ENCODE measurements at places on chromosomes 4 and X.

DNA sequence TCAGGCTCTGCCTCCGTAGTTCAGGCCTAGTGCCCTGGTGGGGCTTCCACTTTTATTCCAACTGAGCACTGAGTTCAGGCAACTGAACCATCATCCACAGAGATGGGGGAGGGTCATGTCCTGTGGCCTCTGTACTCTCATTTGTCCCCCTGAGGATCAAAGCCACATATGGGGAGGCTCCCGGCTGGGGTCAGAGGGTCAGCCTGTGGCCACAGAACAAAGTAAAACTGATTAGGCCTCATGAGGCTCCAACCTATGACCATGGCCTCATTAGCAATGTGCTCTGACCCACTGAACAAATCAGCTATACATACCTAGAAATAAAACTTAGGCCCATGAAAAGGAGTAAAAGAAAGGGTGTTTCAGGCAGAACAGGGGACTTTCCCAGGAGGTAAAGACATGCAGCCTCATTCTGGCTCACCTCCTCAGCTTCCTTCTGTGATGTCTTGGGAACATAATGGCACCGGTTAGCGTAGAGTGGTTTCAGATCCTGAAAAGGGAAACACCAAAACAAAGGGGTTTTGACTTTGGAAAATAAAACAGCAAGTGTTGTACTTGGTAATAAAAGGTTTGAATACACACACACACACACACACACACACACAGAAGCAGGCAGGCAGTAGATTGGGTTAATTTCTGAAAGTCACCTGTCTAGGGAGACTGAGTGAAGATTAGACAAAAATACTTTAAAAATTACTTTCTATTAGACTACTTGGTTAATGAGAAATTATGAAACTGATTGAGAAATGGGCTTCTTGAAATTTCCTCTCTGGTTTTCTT is 24.3 kb downstream of the TMEM255A start:
- DNase-seq: no peak

GRCh38 chr4:25524663-25525062 is 131.0 kb upstream of the SLC34A2 start:
- no peak for DNase-seq

GRCh38 chrX:68945603-68946228 is 116.9 kb downstream of the EFNB1 start:
- DNase-seq: no peak

DNA sequence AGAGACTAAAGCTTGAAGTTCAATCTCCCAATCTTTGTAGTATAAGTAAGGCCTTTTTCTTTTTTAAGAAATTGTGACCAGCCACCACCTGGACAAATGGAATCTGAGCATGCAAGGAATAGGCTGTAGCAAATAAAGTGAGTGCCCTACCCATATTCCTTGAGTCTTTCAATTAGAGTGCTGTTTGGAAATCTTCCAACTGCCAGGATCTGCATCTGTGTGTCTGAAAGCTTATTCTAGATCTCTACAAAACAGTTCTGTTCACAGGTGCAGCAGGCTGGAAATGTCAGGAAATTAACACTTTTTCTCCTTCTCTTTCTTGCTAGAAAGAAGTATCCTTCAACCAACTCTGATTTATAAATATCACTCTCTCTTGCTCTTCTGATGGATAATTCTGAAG is 76.7 kb upstream of the NDST3 start:
- DNase-seq: no peak

- DNase-seq: no peak
Measured at GRCh38 chr4:123535037-123535748, 138.6 kb downstream of the SPRY1 start.

GRCh38 chr4:128782076-128782715 is 27.3 kb upstream of the JADE1 start:
- DNase-seq: no peak

DNA sequence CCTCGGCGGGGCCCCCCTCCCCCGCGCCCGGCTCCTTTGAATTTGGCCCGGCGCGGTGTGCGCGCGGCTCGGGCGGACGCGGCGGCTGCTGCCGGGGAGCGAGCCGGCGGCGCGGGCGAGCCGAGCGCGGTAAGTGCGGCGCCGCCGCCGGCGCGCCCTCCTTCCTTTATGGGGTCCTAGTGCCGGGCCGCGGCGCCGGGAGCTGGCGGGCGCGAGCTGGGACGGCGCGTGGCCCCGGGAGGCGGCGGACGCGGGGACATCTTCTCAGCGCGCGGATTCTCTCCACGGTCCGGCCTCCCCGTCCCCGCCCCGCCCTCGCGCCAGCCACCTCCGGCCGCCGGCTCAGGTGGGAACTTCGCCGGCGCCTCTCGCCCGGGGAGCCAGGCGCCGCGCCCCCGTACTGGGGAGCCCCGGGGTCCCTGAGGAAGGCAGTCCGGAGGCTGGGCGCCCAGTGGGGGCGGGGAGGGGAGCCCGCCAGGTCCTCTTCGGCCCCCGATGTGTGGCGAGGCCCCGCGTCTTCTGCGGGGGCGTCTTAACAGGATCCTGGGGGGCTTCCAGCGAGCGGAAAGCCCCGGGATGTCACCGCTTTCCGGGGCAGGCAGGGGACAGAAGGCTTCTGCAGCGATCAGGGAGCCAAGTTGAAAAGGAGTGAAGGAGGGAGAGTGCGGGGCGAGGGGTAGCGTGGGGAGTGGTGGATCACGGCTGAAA is 98.4 kb upstream of the TENM3 start:
- peak; percentile 57 for DNase-seq

GRCh38 chrX:14094191-14094590 is 64.5 kb upstream of the GEMIN8 start:
- peak; percentile 2 for DNase-seq

DNA sequence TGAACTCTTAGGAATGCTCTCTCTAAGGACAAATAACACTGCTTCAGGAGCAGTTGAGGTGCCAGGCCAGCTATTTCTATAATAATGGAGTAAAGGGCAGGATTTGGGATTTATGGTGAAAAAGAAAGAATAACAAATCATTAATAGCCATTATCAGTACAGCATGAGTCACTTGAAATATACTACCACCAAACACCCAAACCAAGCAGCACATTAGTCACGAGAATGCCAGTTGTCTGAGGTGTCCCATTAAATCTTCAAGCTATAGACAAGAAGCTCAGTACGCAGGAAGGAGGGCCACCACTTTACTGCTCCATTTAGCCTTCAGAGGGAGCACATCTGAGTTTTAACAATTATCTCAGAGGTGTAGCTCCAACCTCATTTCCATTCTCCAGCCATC is 106.8 kb upstream of the MAGEA10 start:
- no peak for DNase-seq

DNA sequence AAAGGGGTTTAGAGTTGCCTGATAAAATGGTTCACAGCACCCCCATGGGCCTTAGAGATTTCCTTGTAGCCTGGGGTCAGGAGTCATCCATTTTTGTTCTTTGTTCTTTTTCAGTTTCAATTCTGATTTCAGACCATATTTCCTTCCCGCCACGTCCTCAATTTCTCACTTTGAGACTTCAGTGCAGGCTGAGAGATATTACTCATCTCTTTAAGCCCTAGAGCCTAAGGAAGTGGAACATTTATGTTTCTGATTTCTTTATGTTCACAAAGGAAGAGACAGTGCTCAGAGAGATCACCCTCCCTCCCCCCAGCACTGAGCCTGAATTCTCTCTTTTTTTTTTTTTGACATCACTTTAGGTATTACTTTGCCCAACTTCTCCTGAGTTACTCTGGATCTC is 56.3 kb downstream of the MSN start:
- DNase-seq: no peak

- no peak for DNase-seq
Measured at GRCh38 chr4:101000496-101000895, 346.8 kb downstream of the PPP3CA start.

GRCh38 chrX:152819732-152820131 is 10.8 kb downstream of the CETN2 start:
- DNase-seq: no peak

DNA sequence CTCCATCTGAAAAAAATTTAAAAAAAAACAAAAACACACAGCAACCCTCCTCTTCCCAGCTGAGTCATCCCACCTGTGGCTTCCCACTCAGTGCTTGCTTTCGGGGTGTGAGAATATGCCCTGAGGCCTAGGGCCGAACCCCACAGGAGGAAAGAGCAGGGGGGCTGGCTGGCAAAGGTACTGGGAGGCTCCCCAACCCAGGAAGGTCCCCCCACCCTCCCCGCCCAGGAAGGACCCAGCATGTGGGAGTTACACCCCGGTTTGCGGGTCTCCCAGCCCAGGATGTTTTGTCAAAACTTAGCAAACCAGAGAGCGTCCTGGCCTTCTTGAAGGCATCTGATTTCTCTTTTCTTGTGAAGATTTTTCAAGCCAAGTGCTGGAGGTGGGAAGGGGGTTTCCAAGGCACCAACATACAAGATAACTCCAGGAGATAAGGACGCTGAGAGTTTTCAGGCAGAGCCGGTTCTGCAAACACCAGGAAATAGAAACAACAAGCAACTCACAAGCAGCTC is 25.7 kb upstream of the CSF2RA start:
- peak; percentile 21 for DNase-seq

GRCh38 chrX:71151366-71151765 is 6.7 kb downstream of the NLGN3 start:
- no peak for DNase-seq

DNA sequence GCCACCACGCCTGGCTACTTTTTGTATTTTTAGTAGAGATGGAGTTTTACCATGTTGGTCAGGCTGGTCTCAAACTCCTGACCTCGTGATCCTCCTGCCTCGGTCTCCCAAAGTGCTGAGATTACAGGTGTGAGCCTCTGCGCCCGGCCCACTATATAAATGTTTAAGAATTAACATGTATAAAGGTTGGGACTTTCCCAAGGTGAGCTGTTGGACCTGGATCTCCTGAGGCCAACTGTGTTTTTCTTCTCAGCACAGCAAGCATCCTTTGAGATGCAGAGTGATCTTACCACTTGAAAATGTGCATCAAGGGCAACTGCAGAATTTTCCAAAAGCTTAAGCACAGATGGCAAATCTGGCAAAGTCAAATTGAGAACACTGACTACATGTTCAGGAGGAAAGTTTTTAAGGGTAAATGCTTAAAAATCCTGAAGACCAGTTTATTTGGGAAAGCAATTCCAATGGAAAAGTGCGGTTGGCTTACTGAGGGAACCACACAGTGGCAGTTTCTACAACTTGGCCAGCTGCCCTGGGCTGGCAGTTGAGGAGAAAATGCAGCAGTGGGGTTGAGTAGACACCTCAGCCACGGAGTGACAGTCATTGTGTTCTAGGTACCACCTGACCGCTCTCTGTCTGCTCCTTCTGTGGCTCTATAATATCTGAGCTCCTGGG is 168.9 kb downstream of the CBR4 start:
- no peak for DNase-seq

GRCh38 chr4:26287756-26288155 is 33.1 kb upstream of the RBPJ start:
- no peak for DNase-seq

DNA sequence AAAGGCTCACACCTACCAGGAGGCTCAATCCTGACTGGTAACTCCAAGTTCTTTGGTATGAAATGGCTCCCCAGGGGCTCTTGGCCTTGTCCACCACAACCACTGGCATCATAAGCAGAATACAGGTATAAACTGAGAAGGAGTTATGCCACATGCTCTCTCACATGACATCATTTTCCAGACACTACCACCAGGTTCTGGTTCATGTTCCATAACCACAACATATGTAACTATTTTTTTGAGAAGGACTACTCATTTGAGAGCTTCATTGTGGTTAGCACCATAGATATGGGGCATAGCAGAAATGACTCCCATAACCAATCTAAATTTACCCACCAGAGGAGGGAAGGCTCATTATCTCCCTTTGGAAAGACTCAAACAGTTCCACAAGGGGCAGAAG is 19.6 kb downstream of the PRDM5 start:
- no peak for DNase-seq

DNA sequence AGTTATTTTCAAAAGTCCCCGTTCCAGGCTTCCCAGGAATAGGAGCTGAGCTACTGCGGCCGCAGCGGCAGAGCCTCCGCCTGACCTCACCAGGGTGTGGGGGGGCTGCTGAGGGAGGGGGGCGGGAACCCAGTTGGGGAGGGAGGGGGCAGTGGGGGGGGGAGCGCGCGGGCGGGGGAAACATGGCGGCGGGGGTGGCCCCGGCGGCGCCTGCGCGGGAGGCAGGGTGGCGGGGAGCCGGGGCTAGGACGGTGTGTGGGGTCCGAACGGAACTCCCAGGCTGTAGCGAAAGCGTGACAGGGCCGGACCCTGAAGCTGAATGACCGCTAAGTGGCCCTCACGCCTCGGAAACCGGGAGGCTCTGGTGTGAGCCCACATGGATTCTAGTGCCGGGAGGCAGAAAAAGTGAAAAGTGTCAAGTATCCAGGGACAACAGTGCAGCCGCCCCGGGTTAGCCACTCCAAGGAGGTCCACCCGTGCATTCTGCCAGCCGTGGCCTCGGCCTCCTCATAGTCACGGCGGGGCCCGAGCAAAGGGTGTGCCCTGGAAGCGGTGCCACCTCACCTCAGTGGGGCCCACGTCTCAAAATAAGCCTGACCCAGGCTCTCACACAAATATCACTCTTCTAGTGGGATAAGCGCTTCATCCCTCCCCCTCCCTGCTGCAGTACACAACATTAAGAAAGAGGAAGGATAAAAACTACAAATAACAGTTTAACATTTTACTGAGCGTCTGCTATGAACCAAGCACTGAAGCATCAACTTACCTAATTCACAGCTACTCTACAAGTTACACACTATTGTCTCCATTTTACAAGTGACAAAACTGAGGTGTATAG is at the start of gene KLHL13:
KLHL13 (minus strand) TSS at position 98 of the 838 bp plus-strand sequence. CDS start 88,337 bp downstream, outside the sequence.
- peak; percentile 65 for DNase-seq

DNA sequence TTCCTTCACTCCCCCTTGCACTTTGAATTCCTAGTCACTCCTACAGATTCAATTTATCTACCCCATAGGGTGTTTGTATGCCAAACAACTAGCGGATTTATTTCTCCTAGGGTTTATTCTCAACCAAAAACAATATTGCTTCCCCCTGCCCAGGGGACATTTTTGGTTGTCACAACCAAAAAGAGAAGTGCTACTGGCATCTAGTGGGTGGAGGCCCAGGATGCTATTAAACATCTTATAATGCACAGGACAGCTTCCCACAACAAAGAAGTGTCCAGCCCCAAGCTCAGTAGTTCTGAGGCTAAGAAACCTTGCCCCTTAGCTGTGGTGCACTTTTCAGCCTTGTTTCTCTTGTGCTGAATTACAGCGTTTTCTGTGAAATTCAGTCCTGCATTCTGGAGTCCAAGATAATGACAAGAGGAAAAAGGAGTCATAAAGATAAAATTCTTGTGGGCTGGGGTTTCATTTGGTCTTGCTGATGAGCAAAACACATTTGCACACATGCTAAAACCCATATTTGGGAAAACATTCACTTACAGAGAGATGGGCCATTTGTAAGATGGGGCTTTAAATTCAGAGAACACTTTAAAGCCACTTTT is 11.2 kb upstream of the SYTL4 start:
- no peak for DNase-seq

Data from kidney (tissue), 22 donors.